AG10803 (cell line): ENCODE measurements at places on chromosomes 7 and 10.

DNA sequence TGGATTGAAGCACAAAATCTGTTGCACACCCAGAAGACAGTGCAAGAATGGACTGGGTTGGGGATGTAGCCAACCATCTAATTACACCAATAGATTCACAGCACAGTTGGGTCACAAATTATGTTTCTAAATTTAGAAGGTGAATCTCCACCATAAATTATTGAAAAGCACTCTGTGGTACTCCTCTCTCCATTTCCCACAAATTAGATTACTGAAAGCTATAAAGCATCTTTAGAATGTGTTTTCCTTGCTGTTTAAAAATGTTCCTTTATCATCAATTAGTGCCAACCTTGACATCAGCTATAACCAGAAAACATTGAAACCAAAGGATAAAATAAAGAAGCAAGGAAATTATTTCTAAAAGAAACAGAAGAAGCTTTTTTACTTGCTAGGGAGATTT, 39.9 kb upstream of the HDAC9 start:
- no peak for DNase-seq

- no peak for DNase-seq
Observed at GRCh38 chr7:123367031-123367430, 167.3 kb upstream of the SLC13A1 start.

- peak; percentile 98 for DNase-seq
Observed at GRCh38 chr10:12333380-12334185, 15.8 kb upstream of the CAMK1D start.

GRCh38 chr7:64602518-64602917, 39.6 kb upstream of the ZNF680 start:
- DNase-seq = no peak

- no peak for DNase-seq
Observed at GRCh38 chr7:45242698-45243097, 85.1 kb downstream of the RAMP3 start.
